ENCODE measurements at places on chromosomes 6 and 20. TPM values are rescaled to one million over a fixed set of nuclear protein-coding genes. Genes with fewer than 3 reads are reported as not detected.

TFAP2A gene
- 25.2 TPM for total RNA-seq

- DNase-seq: no peak
Measured at GRCh38 chr6:18406955-18407749, 20.0 kb downstream of the RNF144B start.

DNA sequence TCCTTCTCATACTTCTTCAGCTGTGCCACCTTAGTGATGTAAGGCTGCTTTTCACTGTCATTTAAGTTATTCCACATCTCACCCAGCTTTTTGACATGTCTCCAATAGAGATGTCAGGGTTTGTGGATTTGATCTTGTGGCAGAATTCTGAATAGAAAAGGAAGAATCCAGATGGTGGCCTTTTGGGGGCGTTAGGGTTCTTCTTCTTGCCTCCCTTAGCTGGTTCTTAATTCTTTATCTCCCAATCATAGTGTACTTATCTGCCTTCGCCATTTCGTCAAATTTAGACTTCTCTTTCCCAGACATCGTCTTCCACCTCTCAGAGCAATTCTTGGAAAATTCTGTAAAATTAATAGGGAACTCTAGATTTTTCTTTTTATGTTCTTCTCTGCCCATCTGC lies 422.9 kb downstream of the GJA1 start:
- DNase-seq: no peak

- DNase-seq: no peak
Measured at GRCh38 chr20:61435823-61436220, 183.8 kb downstream of the CDH4 start.

DNA sequence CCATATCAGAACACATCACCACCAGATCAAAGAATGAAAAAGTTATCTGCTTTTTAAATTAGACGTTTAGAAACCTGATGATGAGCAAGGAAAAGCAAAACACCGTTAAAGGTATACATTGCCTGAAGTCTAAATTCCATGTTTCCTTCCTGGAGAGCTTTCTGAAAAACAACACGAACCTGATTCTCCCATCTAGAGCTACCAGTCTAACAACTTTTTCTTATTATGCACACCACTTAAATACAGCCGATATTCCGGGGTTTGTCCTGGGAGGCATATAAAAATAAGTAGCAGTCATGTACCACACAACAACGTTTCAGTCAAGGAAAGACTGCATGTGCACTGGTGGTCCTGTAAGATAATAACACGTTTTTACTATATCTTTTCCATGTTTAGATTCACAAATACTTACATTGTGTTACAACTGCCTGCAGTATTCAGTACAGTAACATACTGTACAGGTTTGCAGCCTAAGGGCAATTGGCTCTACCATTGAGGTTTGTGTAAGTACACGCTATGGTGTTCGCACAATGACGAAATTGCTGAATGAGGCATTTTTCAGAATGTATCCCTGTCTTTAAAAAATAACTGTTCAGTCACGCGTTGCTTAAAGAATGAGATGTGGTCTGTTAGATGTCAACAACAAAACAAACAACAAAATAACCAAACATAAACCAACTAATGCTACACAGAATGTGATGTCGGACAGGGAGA lies 19.1 kb upstream of the LYRM2 start:
- no peak for DNase-seq

- DNase-seq: no peak
Measured at GRCh38 chr6:107334026-107334425, 125.3 kb downstream of the PDSS2 start.

Data from breast epithelium (tissue), 4 donors.